Stimulated activated memory B cell treated with anti-CD40 and anti-IgM and Interleukin-4, amounts not matched to agents 10 μg/mL and 1 μg/mL and 100 μg/mL, for 72 hours (primary cell): ENCODE measurements at places on chromosomes 2 and 18.

DNA sequence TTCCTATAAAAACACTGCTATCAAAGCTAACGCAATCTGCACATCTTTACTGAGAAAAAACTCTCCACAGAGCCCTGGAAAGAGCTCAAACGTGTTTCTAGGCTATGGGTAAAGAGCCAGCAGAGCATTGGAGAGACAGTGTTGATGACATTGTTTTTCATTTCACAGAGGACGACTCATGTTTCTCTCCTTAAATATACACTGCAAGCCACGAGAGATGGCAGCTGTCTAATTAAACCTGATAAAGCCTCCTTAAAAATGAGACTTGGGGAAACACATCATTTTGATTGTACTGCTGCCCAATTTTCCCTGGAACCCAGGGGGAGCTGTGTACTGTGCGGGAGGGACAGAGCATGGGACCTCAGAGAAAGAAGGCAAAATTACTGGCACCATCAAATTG lies 294.3 kb upstream of the SETBP1 start:
- no peaks in the 10 kb centered on the region for H3K4me1 ChIP-seq
- no peak overlapping the region for H3K4me3 ChIP-seq
- no peak for ATAC-seq
- no peaks in the 10 kb centered on the region for H3K27me3 ChIP-seq

DNA sequence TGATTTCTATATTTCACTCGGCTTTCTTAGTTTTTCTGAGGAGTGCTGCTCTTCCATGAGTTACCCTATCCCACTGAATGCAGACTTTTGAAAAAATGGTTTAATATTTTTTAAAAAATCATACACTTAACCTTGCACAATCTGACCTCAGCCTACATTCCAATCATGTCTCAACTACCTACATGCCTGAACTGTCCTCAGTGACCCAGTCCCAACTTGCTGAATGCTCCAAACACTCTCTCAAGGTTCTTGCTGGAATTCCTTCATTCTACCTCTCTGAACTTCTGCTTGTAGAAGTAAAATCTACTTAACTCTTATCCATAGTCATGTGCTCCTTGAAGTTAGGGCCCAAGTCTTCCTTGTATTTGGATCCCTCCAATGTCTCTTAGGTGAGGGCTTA lies 181.6 kb downstream of the XIRP2 start:
- no peak overlapping the region for H3K4me3 ChIP-seq
- H3K27me3 ChIP-seq, result no peaks in the 10 kb centered on the region
- no peaks in the 10 kb centered on the region for H3K4me1 ChIP-seq
- no peak for ATAC-seq
- no peaks in the 10 kb centered on the region for H3K36me3 ChIP-seq

- H3K4me1 ChIP-seq, result no peaks in the 10 kb centered on the region
- peaks cover 27% of the 10 kb centered on the region for H3K27me3 ChIP-seq
- H3K36me3 ChIP-seq, result no peaks in the 10 kb centered on the region
- H3K4me3 ChIP-seq, result no peak overlapping the region
- ATAC-seq, result no peak
Observed at GRCh38 chr2:41912776-41913175, 135.0 kb upstream of the PKDCC start.

GRCh38 chr2:53865264-53865663 lies 5.5 kb upstream of the GPR75 start:
- H3K4me3 ChIP-seq, result no peak overlapping the region
- H3K27ac ChIP-seq, result no peak overlapping the region
- no peak for ATAC-seq
- no peaks in the 10 kb centered on the region for H3K27me3 ChIP-seq
- H3K36me3 ChIP-seq, result peaks cover 44% of the 10 kb centered on the region

DNA sequence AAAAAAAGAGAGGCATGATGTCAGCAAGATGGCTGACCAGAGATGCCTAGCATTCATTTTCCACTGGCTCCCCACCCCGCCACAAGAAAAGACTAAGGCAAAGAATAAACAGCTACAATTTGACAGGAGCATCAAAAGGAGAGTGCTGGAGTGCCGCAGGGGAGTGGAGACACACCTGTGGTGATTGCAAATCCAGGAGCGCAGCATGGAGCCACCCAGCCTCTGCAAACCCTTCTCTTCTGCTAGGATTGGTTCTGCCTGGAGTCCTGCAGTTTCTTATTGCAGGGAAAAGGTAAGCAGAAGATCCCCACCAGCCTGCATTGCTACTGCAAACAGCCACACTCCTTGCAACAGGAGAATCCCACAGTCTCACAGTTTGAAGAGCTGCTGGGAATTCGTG lies 26.1 kb downstream of the BOLL start:
- ATAC-seq, result no peak
- no peaks in the 10 kb centered on the region for H3K36me3 ChIP-seq
- H3K4me1 ChIP-seq, result no peaks in the 10 kb centered on the region
- no peak overlapping the region for H3K27ac ChIP-seq
- H3K4me3 ChIP-seq, result no peak overlapping the region
- peaks cover 23% of the 10 kb centered on the region for H3K27me3 ChIP-seq

- peaks cover 32% of the 10 kb centered on the region for H3K27me3 ChIP-seq
- ATAC-seq, result no peak
- H3K4me1 ChIP-seq, result no peaks in the 10 kb centered on the region
- H3K4me3 ChIP-seq, result no peak overlapping the region
Observed at GRCh38 chr18:50473881-50474280, 86.0 kb upstream of the MAPK4 start.

GRCh38 chr2:232261776-232262175 lies 116.8 kb upstream of the ALPP start:
- H3K27me3 ChIP-seq, result no peaks in the 10 kb centered on the region
- H3K36me3 ChIP-seq, result peaks cover 61% of the 10 kb centered on the region
- ATAC-seq, result no peak
- peaks cover 5% of the 10 kb centered on the region for H3K4me1 ChIP-seq
- H3K4me3 ChIP-seq, result no peak overlapping the region

GRCh38 chr18:78526923-78527711 lies 452.5 kb upstream of the SALL3 start:
- no peaks in the 10 kb centered on the region for H3K36me3 ChIP-seq
- ATAC-seq, result no peak
- no peak overlapping the region for H3K27ac ChIP-seq
- H3K4me1 ChIP-seq, result no peaks in the 10 kb centered on the region
- no peaks in the 10 kb centered on the region for H3K27me3 ChIP-seq

GRCh38 chr18:68234131-68234530 lies 480.8 kb downstream of the TMX3 start:
- no peak overlapping the region for H3K27ac ChIP-seq
- no peaks in the 10 kb centered on the region for H3K36me3 ChIP-seq
- no peaks in the 10 kb centered on the region for H3K27me3 ChIP-seq

DNA sequence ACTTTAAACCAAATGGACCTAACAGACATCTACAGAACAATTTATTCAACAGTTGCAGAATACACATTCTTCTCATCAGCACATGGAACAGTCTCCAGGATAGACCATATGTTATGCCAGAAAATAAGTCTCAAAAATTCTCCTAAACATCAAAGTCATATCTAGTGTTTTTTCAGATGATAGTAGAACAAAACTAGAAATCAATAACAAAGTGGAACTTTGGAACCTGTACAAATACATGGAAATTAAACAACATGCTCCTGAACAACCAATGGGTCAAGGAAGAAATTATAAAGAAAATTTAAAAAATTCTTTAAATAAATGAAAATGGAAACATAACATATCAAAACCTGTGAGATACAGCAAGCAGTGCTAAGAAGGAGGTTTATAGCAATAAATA lies 194.1 kb upstream of the SIX2 start:
- H3K36me3 ChIP-seq, result no peaks in the 10 kb centered on the region
- no peak overlapping the region for H3K4me3 ChIP-seq
- H3K27me3 ChIP-seq, result peaks cover 18% of the 10 kb centered on the region
- no peak overlapping the region for H3K27ac ChIP-seq

GRCh38 chr18:39500306-39500705 lies 1934.7 kb upstream of the CELF4 start:
- H3K4me1 ChIP-seq, result no peaks in the 10 kb centered on the region
- no peaks in the 10 kb centered on the region for H3K27me3 ChIP-seq
- no peak overlapping the region for H3K27ac ChIP-seq
- H3K4me3 ChIP-seq, result no peak overlapping the region
- H3K36me3 ChIP-seq, result no peaks in the 10 kb centered on the region

DNA sequence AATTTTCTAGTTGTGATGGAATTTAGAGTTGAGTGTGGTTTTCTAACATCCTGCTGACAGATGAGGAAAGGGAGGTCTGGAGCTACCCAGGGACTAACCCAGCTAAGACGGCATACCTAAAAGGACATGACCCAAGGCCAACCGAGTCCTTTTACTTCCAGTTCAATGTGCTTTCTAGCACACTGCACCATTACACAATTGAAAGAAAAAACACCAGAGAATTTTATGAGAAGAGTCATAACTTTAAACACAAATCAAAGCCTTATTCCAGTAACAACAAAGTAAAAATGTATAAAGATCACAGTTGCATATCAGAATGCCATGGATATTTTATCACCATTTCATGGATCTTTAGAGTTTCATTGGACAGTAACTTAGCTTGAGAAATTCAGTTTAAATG lies 480.3 kb downstream of the MEIS1 start:
- no peaks in the 10 kb centered on the region for H3K4me1 ChIP-seq
- no peaks in the 10 kb centered on the region for H3K27me3 ChIP-seq
- no peaks in the 10 kb centered on the region for H3K36me3 ChIP-seq
- H3K27ac ChIP-seq, result no peak overlapping the region
- no peak overlapping the region for H3K4me3 ChIP-seq

DNA sequence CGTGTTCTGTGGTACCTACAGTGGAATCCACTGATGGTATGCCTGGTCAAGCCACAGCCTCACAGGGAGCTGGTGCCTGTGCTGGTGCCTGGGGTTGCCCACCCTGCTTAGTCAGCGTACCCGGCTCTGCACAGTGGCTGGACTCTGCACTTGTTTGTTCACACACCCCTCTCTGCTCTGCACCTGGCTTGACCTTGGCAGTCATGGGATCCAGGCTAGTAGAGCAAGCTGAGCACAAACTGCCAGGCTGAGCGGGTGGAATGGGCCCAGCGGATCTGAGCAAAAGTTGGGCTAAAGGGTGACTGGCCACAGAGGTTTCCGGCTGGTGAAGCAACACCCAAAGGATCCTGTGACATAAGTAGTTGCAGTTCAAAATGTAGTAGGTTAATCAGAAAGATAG lies 163.5 kb downstream of the CDH19 start:
- H3K36me3 ChIP-seq, result no peaks in the 10 kb centered on the region
- H3K27ac ChIP-seq, result no peak overlapping the region
- ATAC-seq, result no peak
- no peaks in the 10 kb centered on the region for H3K4me1 ChIP-seq
- H3K4me3 ChIP-seq, result no peak overlapping the region
